ENCODE measurements at places on chromosomes 7 and 10. TPM values are rescaled to one million over a fixed set of nuclear protein-coding genes. Genes with fewer than 3 reads are reported as not detected.

LRRC17 gene
- 2.1 TPM for polyA plus RNA-seq

CLRN3 gene
- polyA plus RNA-seq, result 42.1 TPM

CHCHD1 gene
- 105 TPM for polyA plus RNA-seq

INA gene
- polyA plus RNA-seq, result not detected

GSDME gene
- polyA plus RNA-seq, result 16.8 TPM

BMPR1A gene
- 7.9 TPM for polyA plus RNA-seq

PDZD7 gene
- polyA plus RNA-seq, result 1.9 TPM

ZNF488 gene
- 4.0 TPM for polyA plus RNA-seq

PRLHR gene
- polyA plus RNA-seq, result not detected

ABCC2 gene
- 15.4 TPM for polyA plus RNA-seq

GRCh38 chr10:89888321-89889070 lies 187.1 kb downstream of the KIF20B start:
- DNase-seq, result no peak

- peak; percentile 9 for DNase-seq
These were observed 355.5 kb downstream of the GLRX3 start for GRCh38 chr10:130491693-130492050.

DNA sequence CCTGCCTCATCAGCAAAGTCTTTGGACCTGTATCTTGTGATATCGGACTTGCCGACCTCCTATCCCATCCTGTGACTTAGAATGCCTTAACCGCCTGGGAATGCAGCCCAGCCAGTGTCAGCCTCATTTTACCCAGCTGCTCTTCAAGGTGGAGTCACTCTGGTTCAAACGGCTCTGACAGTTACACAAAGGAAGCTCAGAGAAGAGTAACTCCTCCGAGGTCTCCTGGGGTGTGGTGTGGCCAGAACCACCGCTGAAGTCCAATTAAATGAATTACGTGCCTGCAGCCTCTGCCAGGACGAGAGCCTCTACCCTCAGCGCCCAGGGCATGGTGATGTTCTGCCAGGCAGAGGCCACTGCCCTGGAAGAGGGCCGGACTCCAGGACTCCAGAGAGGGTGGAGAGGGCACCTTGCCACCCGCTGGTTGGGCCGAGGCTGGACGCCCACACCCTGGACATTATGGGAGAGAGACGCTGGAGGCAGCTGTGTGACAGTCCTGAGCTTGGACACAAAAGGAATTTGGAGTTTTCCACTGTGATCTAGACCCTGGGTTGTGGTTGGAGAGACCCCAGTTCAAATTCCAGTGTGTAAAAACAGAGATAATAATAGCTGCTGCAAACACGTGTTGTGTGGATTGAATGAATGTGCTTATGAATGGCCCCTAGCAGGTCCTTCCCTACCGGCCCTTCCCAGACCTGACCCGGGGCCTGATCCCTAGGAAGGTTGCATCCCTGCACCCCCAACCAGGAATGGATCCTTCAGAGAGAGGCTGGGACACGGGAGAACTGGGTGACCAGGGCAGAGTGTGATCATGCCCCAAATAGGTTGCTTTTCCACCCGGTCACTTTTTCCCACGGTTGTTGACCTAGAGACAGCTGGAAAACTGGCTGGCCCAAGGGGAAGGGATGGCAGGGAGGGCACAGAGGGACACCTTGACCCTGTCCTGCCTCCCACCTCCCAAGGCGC lies 37.8 kb upstream of the FZD9 start:
- DNase-seq, result no peak

DNA sequence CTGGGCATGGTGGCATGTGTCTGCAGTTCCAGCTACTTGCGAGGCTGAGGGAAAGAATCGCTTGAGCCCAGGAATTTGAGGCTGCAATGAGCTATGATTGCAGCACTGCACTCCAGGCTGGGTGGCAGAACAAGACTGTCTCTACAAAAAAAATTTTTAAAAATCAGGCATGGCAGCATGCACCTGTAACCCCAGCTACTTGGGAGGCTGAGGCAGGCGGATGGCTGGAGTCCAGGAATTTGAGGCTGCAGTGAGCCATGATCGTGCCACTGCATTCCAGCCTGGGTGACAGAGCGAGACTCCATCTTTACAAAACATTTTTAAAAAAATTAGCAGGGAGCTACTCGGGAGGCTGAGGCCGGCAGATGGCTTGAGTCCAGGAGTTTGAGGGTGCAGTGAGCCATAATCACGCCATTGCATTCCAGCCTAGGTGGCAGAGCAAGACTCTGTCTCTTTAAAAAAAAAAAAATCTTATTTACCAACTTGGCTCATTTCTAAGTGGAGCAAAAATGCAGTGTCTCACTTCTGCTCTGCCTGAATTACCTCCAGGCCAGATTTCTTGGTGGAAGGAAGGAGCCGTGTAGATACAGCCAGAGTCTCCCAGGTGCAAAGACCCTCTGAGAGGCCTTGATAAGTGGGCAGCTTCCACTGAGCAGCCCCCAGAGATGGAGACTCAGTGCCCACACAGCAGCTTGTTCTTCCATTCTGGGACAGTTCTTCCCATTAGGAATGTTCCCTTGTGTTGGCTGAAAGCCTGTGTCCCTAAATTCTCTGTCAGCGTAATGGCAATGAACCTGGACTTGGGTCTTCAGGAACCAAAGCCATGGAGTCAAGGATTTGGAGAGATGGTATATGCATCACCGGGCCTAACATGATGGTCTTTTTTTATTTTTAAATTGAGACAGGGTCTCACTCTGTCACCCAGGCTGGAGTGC lies 30.0 kb downstream of the GTF2IRD1 start:
- DNase-seq, result peak; percentile 84

DNA sequence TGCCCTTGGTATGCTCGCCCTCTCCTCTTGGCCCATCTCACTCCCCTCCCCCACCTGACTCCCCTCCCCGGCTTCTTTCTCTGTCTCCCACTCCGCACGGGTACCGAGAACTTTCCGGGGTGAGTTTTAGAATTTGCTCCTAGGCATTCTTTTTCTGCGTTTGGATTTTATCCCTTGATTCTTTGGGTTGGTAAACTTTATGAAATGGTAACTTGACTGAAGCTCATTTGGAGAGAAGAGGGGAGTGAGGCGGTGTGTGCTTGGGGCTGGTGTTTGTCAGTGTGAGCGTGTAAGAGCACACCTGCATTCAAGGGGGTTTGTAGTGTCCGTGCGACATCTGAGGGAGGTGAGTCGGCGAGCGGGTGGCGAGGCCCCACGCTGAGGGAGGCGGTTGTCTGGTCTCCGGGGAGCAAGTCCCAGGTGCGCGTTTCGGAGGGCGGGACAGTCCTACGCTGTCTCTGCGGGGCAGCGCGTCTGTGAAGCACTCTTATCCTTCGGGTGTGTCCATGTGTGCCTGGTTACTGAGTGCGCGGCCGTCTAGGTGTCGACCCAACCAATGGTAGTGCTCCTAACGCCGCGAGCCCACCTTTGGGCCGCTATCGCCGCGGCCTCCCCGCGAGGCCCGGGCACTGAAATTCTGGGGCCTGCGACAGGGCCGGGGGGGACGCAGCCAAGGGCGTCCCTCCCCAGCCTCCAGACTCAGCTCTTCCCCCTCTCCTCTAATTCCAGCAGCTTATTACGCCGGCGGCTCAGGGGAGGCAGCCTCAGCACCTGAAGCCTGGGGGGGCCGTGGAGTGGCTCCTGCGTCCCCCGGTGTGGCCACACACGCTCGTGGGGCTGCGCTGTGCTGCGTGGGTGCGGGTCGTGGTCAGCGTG lies 2.6 kb upstream of the ZNF503 start:
- peak; percentile 76 for DNase-seq

DNA sequence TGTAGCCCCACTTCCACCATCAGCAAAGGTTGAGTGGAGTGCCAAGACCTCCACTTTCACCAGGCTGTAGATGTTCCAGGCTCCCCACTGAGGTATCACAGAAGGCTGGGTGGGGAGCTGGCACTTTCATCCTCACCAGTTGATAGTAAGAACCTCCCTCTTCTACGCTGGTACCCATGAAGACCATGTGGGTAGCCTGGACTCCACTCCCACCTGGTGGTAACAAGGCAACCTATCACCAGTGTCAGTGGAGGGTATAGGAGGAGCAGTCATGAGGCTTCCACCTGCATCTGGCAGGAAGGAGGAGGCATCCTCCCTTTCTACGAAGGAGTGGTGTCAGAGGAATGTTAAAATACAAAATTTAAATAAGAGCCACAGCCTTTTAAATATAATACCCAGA lies 4.4 kb downstream of the SMIM30 start:
- DNase-seq, result no peak

GRCh38 chr10:14822879-14823755 lies 14.7 kb downstream of the CDNF start:
- DNase-seq, result no peak

- DNase-seq, result no peak
These were observed 219.4 kb downstream of the ANK3 start for GRCh38 chr10:60170250-60170649.

GRCh38 chr7:4610768-4611467 lies 71.2 kb upstream of the FOXK1 start:
- DNase-seq, result peak; percentile 78

- no peak for DNase-seq
These were observed 56.2 kb upstream of the PDCD4 start for GRCh38 chr10:110815354-110816004.

GRCh38 chr7:68206946-68207485 lies 1210.4 kb downstream of the TYW1 start:
- no peak for DNase-seq

DNA sequence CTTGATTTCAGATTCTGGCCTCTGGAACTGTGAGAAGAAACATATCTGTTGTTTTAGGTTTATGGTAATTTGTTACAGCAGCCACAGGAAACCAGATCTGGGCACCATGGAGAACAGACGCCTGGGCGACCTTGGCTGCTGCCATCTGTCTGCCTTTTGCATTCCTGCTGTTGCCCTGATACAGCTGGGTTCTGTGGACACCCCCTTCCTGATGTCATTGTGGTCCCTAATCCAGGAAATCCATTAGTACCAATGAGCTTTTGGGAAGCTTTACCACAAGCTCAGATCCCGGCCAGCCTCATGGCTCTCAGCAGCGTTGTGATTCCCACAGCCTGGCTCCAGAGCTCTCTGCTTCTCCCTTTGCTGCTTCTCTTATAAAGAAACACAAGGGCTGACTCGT lies 174.2 kb upstream of the NPS start:
- no peak for DNase-seq

DNA sequence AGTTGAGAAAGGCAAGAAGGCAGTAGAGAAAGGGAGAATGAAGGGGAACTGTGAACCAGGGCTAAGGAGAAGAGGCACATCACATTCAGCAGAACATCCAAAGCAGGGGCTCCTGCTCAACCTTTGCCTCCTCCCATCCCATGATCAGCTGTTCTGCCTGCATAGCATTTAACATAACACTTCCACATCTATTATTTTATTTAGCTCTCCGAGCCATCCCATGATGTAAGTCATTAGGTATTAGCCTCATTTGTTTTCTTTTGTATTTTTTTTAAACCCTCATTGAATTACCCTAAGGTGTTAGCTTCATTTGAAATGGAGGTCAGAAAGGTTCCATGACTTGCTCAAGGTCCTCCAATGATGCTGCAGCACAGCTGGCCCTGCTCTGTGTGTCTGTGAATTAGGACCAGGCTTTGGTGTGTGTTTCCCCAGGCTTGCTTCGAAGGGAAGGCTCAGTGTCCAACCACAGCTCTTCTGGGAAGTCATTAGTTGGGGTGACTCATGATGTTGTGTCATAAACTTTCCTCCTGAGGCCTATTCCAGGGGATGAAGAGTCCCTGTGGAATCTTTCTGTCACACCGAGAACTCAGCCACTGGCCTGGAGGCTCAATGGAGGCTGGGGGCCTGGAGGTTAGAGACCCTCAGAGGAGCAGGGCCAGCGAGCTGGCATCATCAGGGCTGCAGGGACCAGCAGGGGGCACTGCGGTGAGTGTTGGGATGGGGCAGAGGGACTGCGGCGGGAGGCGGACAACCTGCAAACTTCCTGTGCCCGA lies 16.5 kb downstream of the NPFFR1 start:
- DNase-seq, result no peak

DNA sequence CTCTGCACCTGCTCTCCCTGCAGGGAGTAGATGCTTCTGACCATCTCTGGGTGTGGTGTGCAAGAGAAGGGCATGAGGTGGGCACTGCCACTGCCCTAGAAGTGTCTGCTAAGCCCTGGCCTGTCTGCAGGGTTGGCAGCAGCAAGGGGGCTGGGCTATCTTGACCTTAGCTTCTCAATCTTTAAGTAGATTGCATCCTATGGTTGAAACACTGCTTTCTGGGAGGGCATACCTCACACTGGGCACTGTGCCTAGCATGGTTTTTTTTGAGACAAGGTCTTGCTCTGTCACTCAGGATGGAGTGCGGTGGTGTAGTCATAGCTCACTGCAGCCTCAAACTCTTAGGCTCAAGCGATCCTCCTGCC lies 54.9 kb downstream of the CLIP2 start:
- DNase-seq, result no peak

GRCh38 chr7:100568896-100569844 lies 4.5 kb downstream of the SAP25 start:
- DNase-seq, result peak; percentile 86

GRCh38 chr7:155255621-155256020 lies 42.1 kb upstream of the INSIG1 start:
- no peak for DNase-seq

DNA sequence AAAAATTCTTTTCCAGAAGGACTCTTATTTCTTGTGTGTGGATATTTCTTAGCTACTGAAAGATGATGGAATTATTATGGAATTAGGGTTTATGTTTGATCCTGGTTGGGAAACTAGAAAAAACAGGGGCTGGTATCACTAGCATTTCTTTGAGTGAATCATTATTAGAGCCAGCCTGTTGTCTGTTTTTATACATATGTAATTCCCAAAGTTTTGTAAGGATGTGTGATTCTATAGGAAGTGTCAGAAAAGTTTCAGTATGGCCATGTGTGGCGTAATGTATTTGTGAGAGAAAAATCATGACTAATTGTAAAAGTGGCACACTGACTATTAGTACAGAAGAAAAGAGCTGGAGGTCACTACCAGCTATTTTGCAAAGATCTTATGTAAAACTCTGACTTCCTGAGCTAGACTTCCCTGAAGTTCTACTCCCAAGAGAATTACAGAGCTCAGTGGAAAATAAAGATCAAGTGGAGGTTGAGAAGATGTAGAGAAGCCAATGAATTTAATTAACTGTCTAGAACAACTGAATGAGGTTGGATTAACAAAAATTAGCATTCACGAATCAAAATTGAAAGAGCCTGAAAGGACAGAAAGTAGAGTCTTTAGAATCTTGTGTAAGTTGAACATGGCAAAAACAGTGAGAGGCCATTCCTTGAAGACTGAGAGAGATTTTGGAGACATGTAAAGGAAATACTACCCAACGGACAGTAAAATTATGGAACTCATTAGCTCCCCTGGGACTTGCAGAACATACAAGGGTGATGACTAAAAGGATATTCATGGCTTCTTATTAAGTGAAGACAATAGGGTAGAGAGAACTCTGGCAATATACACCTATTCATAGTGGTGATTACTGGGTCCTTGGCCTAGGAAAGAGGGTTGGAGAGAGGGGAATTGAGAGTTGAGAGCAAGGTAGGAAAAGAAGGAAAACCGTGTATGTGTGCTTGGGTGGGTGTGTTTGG lies 12.5 kb downstream of the ZNF365 start:
- no peak for DNase-seq

- DNase-seq, result peak; percentile 89
These were observed 497 bp downstream of the PPP2R2D start for GRCh38 chr10:131901181-131901829.
